ENCODE measurements at places on chromosomes 11 and 22.

- DNase-seq, result no peak
Measured at GRCh38 chr11:609341-609811, 6.4 kb downstream of the IRF7 start.

DNA sequence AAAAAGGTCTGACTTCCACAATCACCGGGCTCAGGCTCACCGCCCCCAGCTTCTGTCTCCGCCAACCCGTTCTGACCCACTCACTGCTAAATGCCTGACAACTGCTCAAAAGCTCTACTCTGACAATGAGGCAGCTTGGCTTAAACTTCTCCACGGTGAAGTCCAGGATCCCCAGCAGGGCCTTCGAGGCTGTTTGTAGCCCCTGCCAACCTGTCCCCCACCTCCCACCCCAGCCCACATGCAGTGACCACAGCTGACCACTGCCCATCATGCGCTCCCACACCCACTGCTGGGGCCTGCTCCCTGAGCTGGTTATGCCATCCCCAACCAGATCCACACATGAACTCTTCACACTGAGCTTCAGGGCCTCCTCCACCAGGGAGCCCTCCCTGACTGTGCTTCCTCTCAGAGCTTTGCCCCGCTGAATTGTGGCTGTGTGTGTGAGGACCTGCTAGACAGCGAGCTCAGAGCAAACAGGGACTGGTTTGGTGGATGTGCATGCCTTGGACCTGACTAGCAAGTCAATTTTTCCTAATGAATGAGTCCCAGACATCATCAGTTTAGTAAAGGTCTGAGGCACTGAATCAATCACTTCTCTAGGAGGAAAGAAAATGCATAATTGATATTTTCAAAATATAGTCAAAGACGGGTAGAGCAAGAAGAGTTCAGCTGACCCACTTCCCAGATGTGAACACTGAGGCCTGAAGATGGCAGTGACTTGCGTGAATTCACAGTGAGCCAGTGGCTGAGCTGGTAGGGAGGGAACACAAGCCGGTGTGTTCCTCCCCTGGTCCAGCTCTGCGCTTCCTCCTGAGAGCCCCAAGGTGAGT lies 7.7 kb downstream of the LRRC32 start:
- no peak for DNase-seq

DNA sequence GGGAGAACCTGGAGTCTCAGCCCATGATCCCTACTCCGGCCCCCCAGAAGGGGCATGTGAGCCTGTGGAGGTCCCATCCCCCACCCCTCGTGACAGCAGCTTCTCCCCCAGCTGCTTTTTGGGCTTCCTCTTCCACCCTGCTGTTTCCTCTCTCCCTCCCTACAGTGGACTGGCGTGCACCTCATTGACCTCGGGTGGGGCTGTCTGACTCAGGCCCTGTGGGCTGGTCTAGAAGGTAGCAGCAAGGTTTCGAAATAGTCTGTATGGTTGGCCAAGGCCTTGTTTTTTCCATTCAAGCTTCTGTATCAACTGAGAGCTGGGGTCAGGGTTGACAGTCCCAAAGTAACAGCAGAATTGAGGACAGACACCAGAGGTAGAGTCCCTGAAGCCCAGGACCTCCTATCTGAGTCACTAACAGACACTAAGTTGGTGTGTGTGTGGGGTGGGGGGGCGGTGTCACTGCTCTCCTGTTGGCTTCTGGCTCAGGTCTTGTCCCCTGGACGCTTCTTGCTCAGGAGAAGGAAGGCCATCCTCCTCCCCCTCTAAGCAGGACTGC lies 7.7 kb downstream of the SLC37A2 start:
- DNase-seq, result peak; percentile 46

DNA sequence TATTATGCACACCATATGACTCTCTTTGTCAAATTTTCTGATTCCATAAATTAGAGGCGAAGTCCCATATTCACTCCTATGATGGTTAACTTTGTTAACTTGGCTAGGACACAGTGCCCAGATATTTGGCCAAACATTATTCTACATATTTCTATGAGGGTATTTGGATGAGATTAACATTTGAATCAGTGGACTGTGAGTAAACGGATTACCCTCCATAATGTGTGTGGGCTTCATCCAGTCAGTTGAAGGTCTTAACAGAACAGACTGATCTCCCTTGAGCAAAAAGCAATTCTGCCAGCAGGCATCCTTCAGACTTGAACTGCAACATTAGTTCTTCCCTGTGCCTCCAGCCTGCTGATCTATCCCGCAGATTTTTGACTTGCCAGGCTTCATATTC lies 69.9 kb downstream of the FZD4 start:
- no peak for DNase-seq

GRCh38 chr11:73019996-73020395 lies 122.1 kb downstream of the FCHSD2 start:
- no peak for DNase-seq

DNA sequence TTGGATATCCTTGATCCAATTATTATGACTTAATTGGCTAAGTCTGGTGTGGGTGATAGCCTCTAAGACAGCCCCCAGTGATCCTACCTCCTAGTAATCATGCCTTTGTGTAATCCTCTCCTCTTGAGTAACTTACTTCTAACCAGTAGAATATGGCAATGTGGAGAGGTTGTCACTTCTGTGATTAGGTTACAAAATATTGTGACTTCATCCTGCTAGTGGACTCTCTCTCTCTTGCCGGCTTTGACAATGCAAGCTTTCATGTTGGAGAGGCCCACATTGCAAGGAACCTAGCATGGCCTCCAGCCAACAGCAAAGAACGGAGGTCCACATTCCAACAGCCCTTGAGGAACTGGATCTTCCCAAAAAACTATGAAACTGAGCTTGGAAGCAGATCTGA lies 19.5 kb downstream of the YPEL4 start:
- DNase-seq, result no peak

DNA sequence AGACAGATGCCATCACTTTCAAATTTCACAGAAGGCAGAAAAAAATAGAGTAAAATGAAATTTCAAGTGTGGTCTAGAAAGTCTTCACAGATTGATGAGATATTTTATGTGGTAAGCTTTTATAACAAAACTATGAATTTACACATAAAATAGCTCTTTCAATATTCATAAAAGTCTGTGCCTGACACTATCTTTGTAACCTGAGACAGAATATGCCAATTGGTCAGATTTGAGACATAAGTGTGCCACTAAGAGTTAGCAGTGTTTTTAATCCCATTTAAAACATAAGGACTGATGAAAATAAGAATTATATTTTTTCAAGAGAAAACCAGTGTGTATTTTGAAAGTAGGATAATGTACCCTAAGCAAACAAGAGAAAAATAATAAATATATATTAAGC lies 769.5 kb upstream of the LUZP2 start:
- no peak for DNase-seq

DNA sequence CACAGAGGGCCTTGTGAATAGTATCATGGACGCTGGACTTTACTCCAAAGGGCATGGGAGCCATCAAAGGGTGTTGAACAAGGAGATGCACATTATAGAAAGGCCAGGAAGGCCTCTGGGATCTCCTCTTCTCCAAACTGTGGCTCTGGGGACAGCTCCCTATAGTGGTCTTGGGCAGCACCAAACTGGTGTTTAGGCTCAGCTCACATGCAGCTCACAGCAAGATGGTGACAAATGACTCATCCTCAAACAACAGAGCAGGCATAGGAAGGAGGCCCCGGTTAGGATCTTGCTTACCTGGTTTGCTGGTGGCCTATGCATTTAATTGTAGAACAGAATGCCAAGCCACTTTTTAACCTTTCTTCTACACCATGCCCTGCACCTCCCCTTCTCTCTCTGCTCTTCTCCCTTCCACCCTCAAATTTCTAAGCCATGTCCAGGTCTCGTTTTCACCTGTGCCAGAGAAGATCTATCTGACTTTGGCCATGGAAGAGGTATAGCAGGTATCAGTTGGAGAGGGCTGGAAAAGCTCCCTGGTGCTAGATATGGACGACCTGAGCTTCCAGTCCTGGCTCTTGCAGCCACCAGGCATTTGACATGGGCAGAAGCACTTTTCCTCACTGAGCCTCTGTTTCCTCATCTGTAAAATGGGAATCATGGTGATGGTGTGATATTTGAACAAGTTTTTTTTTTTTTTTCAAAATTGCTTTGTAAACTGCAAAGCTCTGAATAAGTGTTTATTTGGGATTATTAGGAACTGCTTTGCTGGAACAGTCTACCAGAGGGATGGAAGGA lies 14.4 kb upstream of the EHF start:
- DNase-seq, result no peak

- no peak for DNase-seq
Measured at GRCh38 chr11:114441921-114442320, 2.7 kb downstream of the REXO2 start.

GRCh38 chr11:86888164-86889000 lies 66.8 kb downstream of the FZD4 start:
- DNase-seq, result no peak

DNA sequence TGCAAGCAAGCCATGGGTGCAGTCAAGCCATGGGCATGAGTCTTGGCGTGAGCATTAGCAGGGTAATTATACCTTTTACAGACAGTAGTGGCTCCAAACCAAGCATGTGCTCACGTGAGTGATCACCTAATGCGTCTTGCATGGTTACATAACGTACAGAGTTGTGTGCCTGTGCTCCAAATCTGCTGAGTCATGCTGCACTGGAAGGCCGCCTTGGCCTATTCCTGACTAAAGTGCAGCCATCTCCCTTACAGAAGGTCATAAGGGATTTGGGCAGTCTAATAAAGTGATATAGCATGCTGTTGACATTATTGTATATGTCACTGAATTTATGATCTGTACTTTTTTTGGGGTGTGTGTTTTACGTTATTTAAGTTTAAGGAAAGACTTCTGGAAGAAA lies 102.4 kb downstream of the ARHGAP42 start:
- no peak for DNase-seq

DNA sequence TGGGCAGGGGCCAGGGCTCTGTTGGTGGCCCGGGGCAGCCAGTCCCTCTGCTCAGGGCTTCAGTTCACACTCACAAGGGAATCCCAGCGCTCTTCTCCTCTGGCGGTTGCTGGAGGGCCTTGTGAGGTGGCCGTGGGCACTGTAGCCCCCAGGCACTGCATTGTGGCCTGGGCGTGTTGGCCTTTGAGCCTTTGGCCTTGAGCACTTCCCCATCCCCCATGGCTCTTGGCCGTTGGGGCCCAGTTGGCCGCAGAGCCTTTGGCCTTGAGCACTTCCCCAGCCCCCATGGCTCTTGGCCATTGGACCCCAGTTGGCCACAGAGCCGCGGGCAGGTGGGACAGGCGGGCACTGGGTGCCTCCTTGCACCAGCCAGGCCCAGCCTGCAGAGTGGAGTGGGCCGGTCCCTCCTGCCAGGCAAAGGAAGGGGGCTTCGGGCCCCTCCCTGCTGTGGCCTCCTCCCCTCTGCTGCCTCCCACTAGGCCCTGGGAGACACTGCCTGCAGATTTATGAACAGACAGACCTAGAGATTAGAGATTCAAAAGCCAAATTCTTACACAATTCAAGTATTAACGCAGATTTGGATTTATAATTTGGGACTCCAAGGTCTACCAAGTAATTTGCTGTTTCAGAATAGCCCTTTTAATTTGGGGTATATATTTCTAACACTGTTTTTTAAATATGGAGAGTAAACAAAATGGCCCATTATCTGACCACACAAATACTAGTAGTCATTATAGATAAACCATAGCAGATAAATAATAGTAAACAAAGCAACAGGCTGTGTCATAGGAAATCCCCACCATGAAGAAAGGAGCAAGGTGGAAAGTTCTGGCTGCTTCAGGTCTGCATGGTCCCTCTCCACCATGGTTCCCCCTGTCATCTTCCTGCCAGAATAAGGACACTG lies 18.2 kb upstream of the TXNRD2 start:
- no peak for DNase-seq

DNA sequence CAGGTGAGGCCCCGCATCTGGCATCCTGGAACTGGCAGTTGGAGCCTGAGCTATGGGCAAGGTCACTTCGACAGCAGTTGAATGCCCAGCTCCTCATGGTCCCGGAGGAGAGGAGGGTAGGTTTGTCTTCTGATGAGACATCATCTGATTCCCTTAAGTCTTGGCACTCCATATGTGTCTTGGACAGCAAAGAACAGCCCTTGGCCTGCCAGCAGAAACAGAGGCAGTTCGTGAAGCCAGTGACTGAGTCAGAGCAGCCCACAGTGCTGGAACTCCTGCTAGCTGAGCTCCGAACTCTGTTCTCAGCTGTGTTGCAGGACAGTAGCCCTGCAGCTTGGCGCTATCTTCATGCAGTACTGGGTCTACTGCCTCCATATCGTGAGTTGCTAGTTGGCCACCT lies 1.0 kb downstream of the DNHD1 start:
- DNase-seq, result no peak

DNA sequence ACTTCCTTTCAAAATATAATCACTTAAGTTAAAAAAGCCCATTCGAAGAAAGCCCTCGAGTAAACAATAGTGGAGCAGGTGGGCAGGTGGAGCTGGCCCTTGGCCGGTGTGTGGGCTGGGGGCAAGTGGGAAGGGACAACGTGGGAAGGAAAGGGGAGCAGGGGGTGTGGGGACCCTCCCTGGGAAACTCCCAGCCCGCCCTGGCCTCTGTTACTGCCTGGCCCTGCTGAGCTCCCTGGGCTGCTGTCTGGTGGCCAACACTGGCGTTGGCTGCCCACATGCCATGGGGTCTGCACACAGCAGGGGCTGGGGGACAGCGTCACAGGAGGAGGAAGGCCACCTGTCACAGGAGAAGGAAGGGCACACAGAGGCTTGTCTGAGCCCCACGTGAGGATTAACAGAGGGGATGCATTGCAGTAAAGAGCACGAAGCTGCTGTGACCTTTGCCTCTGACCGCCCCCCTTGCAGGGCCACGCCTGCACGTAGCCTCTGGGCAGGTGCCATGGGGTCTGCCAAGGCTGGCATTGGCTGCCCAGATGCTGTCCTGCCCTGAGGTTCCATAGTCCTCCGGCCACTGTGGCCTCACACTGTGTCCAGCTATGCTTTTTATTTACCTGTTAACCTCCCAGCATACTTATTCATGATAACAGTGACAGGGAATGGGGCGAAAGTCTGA lies 36.2 kb upstream of the CCDC188 start:
- no peak for DNase-seq

GRCh38 chr22:21709688-21710087 lies 25.9 kb downstream of the YPEL1 start:
- DNase-seq, result no peak

DNA sequence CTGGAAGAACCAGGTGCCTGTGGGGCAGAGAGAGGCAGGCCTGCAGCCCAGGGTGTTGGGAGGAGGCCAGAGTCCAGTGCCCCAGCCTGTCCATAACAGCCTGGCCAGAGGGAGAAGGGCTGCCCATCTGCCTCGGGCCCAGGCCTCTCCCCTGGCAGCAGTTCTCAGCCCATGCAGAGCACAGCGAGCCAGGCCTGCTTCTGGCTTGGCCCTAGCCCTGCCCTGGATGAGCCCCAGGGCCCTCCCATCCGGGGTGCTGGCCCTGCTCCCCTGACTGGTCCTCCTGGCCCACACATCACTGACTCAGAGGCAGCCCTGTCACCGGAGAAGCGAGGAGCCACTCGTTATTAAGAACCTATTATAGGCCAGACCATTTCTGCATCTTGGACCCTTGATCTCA lies 19.7 kb upstream of the MYRF start:
- no peak for DNase-seq
